ENCODE measurements at places on chromosomes 1 and 21.

- no peak for DNase-seq
These were observed 43.5 kb downstream of the ALPL start for GRCh38 chr1:21552715-21553114.

DNA sequence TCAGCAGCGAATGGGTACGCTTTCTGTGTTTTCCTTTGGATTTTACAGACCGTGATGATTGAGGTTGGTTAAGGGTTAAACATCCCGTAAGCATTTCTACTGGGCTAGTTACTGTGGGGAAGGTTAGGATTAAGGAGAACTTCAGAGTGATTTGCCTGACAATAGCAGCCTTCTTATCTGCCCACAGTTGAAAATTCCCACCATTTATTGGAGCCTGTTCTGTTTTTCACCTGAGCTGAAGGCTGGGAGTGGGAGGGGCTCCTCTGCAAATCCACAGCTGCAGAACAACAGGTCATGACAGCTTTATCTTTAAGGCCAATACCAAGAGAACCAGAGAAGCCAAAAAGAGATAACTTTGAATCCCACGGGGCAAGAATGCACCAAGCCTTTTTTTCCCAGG lies 168.6 kb downstream of the KAZN start:
- no peak for DNase-seq

- no peak for DNase-seq
These were observed 423.0 kb upstream of the TMPRSS15 start for GRCh38 chr21:18826562-18826961.

GRCh38 chr1:157482174-157482573 lies 70.1 kb downstream of the FCRL5 start:
- DNase-seq = no peak

DNA sequence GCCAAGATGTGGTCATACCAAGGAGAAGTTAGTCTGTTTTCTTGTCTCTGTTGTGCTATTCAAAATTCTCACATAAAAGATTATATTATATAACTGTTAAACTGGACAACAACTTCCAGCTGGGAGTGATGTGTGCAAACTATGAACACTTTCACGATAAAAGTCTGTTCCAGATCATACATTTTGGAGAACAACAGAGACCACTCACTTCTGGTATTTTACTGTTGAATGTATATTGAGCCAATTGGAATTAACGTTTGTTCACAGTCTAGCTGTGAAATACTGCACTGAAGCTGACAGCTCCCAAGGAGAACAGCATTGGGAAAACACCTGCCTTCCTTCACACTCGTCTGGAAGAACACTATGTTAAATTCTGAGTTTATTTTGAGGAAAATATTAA lies 860 bp upstream of the SHCBP1L start:
- DNase-seq = no peak

DNA sequence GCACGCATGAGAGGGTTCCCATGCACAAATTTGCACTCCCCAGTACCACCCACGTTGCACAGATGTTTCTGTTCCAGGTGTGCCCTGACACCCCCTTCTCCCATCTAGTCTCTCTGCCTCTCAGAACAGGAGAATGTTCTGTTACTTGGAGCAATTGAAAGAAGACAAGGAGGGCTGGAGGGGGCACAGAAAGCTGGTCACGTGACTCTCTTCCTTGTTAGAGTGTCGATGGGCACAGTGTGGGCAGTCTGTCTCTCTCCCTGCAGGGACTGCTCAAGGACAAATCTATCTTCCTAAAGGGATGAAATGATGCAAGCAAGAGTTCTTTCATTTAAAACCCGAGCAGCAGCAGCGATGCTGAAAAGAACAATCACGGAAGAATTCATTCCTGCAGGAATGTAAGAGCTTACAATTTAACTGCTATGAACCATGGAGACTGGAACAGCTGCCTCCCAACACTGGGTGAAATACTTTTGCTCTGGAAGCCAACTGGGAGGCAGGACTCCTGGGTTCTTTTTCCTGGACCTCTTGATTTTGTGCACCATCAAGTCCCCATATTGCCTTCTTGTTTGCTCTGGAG lies 7.3 kb upstream of the KCNA10 start:
- DNase-seq = no peak
